ENCODE measurements at places on chromosomes 7 and 10.
A peak's percentile ranks its signal among the peaks of the same experiment; 100 is the strongest.

GRCh38 chr10:43260911-43261577 is 5.8 kb downstream of the RASGEF1A start:
- DNase-seq, result no peak

GRCh38 chr10:122243550-122243949 is 27.5 kb upstream of the BTBD16 start:
- no peak for DNase-seq

DNA sequence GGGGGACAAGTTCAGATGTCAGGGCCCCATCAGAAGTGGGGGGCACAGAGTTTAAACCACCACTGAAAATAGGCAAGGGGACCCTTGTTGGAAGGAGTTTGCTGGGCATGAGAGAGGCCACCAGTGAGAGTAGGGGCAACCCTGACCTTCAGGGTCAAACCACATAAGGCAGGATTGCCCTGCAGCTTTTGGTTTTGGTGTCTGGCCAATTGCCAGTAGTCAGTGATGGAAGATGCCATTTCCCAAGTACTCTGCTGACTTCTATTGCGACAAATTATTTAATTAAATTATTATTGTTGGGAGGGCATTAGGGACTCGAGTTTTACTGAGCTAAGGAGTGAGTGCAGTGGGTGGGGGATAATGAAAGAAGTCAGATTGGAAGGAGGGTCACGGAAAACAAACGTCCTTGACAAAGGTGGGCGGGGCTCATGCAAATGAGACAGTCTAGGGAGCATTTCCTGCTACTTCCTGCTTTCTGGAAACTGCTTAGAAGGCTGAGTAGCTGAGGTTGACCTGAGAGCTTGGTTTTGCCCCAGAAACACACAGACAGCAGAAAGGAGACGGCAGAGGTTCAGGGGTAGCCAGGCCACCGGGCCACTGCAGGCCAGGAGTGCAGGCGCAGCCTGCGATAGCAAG is 74.2 kb upstream of the ANLN start:
- DNase-seq, result no peak

GRCh38 chr10:7666253-7667023 is at the start of gene ITIH5:
Gene ITIH5 (minus strand): TSS chr10:7666966. CDS start chr10:7666892, 74 bp downstream.
- DNase-seq, result no peak

DNA sequence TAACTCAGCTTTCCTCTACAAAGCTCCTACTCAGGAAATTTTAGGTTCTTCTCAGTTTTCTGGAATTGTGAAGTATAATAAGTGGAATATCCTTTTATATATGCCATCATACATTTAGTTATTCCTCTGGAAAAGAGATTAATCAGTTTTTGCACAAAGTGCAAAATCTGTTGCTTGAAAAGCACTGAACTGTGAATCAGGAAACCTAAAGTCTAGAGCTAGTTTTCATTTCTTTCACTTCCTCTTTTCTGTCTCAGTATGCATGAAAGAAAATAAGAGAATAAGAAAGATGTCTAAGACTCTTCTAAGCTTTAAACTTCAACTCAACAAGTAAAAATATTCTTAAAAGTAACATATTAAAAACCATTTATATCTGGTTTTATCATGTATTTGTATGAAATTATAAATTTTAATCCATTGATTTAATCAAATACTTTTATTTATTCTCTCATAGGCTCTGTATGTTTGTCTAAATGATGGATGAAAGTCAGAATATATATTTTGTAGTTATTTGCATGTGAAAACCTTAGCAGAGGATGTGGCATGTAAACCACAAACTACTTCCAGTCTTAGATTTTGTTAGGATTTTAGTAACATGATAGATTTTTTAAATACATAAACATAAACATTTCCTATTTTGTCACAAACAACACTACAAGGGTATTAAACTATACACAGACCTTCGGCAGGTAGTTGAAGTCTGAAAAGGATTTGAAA is 1073.0 kb downstream of the XPNPEP1 start:
- no peak for DNase-seq

GRCh38 chr10:25059990-25060389 is 43.6 kb downstream of the THNSL1 start:
- no peak for DNase-seq

DNA sequence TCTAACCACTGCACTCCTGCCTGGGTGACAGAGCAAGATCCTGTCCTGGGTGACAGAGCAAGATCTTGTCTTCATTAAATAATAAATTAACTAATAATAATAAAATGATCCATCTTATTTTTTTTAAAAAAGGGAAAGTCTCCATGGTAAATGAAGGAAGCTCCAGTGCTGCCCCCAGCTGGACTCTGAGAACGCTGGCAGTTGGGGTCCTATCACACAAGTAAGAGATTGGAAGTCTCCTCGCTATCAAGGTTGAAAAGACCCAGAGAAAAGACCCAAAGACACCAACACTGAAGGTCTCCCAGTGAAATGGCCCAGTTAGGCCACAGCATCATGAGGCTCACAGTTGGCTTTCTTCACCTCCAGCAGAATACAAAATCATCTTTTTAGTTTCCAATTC is 13.8 kb upstream of the C10orf67 start:
- DNase-seq, result no peak

DNA sequence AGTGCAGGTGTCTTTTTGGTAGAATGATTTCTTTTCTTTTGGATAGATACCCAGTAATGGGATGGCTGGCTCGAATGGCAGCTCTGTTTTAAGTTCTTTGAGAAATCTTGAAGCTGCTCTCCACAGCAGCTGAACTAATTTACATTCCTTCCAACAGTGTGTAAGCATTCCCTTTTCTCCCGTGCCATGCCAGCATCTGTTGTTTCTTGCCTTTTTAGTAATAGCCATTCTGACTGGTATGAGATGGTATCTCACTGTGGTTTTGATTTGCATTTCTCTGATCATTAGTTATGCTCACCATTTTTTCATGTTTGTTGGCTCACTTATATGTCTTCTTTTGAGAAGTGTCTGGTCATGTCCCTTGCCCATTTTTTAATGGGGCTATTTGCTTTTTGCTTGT is 486.3 kb downstream of the GALNT17 start:
- no peak for DNase-seq

DNA sequence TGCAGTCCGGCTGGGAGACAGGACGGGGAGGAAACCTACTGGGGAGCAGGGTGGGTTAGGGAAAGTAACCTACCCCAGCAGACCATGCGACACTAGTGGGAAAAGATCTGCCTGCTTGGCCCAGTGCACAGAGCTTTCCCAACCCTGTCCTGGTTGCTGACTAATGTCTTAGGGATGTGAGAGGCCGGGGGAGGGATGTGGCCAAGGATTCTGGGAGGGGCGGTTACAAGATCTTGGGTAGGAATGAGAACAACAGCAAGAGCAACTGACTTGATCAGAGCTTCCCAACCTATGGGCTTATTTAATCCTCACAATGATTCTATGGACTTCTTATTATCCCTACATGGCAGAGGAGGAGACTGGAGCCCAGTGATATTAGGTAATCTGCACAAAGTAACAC is 24.0 kb upstream of the EIF5AL1 start:
- no peak for DNase-seq

DNA sequence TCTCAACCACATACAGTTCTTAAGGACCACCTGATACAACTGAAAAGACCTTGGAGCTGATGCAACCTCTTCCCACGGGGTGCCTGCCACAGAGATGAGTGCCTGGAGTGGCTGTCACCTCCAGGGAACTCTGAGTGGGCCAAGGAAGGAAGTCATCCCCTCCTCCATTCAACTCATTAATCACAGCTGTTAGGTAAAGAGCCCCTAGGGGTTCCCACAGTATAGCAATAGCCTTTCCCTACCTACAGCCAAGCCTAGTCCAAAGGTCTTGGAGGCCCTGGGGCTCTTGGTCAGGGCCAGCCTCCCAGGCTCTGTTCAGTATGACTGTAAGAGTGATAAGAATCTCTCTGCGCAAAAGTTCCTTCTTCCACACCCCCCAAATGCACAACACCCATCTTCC is 70.4 kb upstream of the NFE2L3 start:
- no peak for DNase-seq

DNA sequence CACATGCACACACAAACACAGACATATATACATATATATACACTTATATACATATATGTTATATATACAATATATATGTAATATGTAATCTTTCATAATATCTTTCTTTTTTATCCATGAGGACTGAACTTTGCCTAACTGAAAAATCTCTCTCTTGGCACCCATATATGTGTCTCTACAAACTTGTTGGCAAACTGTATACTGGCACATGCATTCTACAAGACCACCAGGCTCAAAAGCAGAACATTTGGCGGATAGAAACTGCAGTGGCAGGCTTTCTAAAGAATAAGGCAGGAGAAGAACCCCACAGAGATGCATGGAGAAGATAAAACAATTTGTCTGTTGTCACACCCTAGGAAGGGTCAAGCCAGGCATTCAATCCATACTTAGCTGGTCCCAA is 165.3 kb downstream of the NRG3 start:
- DNase-seq, result no peak

DNA sequence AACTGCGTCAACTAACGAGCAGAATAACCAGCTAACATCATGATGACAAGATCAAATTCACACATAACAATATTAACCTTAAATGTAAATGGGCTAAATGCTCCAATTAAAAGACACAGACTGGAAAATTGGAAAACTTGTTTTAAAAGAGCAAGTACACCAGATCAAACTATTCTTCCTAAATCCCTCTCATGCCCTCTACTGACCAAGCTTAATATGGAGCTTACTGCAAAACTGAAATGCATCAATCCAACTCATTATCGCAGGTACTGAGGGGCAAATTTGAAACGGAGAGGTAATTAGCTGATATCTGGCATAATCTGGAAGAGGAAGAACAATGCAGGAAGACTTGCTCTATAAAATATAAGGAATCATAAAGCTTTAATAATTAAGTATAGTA is 1223.8 kb downstream of the NXPH1 start:
- no peak for DNase-seq

DNA sequence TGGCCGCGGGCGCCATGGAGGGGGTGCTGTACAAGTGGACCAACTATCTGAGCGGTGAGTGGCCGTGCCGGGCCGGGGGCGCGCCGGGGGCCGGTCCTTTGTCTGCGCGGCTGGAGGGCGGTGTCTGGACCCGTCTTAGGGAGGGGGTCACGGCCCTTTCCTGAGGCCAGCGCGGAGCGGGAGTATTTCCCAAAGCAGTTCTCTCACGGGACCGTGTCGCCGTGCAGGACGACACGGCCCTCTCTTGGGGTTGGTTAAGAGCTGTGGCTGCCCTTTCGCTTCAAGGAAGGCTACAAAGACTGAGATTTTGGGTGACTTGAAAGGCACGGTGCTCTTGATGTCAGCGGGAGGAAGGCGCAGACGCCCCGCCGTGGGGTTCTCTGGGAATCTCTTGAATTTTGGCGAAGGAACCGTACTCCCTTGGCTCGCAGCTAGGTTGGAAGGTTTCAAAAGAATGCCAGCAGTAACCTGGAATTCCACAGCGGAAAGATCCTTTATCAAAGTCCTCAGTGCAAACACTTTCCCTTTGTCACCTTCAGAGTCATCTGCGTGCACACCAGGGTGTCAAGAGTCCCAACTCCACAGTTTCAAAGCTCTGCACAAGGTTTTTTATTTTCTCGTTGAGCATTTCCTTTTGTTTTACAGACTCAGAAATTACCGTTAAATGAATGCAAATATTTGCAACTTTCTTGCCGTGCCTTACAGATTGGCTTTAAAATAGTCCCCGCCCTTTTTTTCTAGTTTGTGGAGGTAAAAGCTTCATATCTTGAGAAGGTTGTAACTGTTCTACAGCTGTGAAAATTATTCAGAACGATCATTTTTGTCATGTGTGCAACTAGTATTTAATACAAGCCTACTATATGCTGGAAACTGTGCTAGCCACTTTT is 780 bp downstream of the PLEKHA8 start:
- peak; percentile 3 for DNase-seq

GRCh38 chr7:42283553-42283952 is 46.5 kb upstream of the GLI3 start:
- no peak for DNase-seq

DNA sequence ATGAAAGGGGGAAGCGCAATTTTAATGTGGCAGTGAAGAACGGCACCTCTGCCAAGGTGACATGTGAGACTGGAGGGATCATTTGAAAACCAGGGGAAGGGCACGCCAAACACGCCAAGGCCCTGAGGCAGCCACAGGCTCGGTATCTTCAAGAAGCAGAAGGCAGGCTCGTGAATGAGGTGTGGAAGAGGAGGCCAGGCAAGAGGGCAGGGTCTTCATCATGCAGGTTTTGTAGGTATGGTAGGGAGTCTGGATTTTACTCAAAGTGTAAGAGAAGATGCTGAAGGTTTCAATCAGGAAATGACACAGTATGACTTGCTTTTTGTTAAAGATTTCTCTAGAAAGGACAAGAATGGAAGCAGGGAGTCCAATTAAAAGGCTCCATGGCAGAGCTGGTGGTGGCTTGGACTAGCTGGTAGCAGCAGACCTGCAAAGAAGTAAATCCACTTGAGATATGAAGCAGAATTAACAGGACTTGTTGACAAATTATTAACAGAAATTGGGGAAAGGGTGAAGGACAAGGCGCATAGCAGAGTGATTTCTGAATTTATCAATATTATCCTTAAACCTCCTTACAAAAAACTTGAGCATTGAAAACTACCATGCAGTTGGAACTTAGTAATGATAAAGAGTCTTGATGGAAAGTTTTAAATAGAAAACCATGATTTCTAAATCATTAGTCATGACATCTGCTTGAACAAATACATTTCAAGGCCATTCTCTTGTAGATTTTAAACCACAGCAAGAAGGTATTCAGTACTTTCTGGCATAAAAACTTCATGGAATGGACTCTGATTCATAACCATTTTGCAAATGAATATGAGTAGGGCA is 70.4 kb downstream of the COA1 start:
- no peak for DNase-seq

DNA sequence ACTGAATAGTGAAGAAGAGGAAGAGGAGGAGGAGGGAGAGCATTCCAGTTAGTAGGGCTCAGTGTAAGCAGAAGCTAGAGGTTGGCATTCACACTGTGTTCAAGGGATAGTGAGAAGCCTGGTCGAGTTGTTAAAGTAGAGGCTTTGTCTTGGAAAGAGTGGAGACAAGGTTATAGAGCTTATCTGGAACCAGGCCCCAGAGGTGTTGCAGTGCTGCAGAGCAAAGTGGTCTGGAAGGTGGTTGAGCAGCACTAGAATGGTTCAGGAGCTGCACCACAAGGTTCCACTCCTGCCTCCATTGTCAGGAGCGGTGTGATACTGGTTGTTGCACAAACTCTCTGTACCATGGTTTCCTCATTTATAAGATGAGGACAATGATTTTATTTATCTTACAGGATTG is 8.8 kb upstream of the PCGF5 start:
- no peak for DNase-seq

DNA sequence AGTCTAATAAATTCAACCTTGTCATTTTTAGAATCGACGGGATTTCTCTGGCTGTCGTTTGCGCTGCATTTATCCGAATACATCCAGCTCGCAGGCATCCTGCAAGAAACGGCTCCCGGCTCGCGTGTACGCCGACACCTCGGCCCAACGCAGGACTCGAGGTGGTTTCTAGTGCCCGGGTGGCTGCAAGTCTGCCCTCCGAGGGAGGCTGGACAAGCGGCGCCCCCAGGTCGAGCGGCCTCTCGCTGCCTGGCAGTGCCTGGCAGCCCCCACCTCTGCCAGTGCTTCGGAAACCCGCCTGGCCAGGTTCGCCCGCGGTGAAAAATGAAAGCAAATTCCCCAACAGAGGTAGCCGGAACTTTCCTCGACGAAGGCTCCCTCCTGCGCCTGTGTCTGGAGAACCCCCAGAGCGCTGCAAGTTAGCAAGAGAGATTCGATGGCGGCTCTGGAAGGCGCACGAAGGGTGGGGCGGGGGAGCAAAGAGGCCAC is 5.7 kb upstream of the ZNF503 start:
- no peak for DNase-seq

GRCh38 chr7:92917230-92917629 is 80.9 kb upstream of the CDK6 start:
- DNase-seq, result no peak
